ENCODE measurements at places on chromosomes 4 and X.

- no peak for DNase-seq
These were observed 33.5 kb downstream of the TAF7L start for GRCh38 chrX:101257448-101258258.

GRCh38 chrX:124217304-124218251, 114.9 kb upstream of the TEX13D start:
- DNase-seq = no peak

GRCh38 chr4:185018834-185019455, 655 bp downstream of the HELT start:
- no peak for DNase-seq

DNA sequence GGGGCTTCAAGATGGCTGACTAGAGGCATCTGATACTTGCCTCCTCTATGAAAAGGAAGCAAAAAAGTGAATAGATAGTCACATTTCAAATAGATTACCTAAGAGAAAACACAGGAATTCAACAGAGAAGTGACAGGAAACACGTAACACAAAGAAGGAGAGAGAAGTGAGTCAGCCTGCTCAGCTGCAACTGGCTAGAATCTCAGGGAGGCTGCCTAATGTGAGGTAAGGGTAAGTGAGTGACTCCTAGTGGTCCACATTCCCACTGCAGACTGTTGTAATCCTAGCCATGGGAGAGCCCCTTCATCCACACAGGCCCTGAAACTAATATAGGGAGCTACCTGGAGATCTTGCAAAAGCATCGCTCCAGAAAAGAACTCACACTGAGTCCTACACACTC, 179.2 kb downstream of the SLC7A11 start:
- DNase-seq = no peak

- DNase-seq = no peak
These were observed 728.2 kb downstream of the ARAP2 start for GRCh38 chr4:35516102-35516501.

DNA sequence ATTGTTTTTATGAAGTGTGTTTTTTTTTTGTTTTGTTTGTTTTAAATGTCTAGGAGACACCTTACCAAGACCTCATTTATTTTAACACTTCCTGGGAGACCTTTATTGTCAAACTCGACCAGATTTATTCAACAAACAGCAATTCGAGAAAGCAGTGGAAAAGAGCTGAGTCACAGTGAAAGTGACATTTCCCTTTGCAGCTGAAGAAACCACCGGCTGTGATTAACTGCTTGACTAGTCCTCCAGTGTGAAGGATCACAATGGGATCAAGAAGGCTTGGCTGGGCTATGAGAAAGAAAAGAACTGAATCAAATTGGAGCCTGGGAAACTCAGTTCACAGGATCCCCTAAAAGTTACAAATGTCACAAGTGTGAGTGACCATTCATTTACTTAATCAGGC, 11.9 kb upstream of the ADH7 start:
- DNase-seq = no peak

DNA sequence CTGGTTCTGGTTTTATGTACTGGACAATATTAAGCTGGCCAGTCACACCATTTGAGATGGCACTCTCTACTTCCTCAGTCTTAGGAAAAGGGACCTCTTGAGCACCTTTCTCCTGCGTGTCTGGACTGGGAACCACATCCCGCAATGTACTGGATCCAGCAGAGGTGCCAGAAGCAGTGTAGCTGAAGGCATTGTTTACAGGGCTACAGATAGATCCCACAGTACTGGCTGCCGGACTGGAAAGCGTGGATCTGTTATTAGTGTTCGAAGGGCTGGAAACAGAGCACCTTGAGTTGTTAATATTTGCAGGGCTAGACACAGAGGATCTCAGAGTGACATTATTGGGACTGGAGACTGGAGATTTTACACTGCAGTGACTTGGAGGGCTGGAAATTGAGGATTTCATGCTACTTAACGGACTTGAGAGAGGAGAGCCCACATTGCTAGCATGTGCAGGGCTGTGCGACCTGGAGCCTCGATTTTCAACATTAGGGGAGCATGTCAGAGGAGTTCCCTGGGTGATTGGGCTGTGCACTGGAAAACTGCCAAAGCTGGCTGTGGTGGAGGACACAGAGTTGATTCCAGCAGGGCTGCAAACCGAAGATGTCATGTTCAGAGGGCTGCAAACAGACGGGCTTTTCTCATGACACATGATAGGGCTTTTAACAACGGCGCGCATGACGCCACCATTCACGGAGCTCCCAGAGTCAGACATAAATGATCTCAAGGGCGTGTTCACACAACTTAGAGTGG, 6.4 kb downstream of the NR3C2 start:
- no peak for DNase-seq

Measured in D721Med (cell line).